Vagina (tissue), 2 donors: ENCODE measurements at places on chromosomes 16 and 17.

- DNase-seq = no peak
Measured at GRCh38 chr17:79618383-79619067, 7.7 kb upstream of the RBFOX3 start.

DNA sequence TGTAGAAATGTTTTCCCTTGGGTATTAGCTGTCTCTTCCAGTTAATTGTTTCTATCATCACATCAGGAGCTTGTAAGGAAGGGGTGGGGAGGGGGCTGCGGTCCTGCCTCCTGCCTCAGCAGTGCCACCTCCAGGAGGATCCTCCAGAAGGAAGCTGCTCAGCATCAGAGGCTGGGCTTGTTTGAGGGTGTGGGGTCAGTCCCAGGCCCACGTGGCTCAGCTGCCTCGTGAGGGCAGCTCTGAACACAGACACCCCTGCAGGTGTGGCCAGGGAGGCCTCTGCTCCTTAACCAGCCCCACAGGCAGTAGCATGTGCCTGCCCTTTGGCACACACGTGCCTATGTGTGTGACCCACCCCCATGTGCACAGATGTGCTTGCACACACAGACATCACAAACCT is 46.3 kb downstream of the MRM1 start:
- DNase-seq = no peak

DNA sequence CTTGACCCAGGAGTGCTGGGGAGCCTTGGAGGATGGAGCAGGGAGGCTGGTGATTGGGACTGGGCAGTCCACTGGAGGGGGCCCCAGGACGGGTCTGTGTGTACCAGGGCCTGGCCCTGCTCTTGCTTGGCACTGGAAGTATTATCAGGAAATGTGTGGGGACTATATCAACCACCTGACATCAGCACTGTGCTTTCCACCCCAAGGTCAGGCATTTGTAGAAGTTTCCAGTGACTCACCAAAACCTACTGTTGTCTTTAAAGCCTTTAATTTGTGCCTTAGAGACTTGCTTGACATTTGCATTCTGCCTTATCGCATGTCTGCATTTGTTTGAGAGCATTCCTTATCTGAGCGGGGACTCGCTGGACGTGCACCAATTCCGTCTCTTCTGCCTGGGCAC is 323.1 kb downstream of the FOXL1 start:
- no peak for DNase-seq

GRCh38 chr17:62094175-62094574 is 29.1 kb upstream of the MED13 start:
- no peak for DNase-seq

DNA sequence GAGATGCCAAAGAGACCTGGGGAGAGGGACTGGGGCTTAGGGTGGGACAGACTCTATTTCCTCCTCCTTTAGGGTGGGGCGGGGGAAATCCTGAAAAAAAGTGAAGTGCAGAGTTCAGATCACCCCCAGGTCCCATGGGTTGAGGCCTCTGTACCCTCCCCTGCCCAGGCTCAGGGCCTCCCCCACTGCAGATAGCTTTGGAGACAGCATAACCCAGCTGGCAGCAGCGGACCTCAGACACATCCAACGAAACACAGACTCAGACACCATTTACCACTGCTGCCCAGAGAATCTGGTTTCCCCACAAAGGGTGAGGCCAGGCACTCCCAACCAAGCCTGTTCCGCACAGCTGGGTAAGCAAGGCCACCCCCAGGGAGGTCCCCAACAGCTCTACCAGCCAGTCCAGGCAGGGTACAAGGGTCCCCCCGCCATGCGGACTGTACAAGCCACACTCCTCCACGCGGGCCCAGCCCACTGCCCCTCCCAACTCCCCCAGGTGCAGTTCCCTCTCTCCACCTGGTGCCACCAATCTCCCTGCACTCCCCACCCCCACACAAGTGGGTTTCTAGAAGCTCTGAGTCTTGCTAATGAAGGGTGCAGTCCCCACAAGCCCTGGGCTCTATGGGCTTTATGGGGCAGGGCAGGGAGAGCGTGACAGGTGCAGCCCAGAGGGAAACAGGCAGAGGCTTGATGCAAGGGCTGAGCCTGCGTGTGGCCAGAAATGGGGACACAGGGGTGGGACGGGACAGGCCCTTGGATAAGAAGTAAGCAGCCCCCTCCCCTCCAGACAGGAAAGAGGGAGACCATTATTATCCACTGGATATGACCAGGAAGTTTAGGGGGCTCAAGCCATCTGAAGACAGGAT is 8.9 kb downstream of the RHBDF2 start:
- no peak for DNase-seq

DNA sequence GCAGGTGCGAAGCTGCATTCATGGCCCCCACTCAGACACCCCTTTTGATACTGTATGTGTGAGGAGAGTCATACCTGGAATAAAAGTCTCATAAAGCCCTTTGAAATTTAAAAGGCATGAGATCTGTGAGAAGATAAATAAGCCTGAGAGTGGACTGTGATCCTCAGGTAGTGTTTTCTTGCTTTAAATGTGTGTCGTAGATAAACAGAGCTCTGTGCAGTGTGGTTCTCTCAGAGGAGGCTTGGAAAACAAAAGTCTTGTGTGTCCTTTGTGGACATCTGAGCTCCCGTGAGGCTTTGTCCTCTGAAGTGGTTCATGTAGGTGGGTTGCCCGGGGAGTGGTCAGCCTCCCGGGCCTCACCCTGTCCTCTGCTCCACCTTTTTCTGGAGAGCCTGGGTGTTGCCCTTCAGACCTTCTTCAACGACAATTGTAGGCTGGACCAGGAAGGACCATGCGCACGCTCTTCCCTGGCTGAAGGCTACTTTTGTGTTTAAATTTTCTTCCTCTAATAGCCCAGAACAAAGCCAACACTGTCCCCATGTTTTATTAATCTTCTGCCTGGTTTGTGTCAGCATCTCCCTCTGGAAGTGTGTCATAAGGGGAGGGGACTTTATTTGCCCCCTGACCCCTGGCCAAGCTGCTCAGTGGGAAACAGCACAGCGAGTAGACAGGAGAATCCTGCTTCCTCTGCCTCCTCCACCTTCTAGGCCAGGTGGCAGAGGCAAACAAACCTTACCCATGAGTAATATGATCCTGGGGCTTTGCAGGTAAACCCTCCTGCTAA is 151.2 kb downstream of the MSI2 start:
- DNase-seq = no peak

DNA sequence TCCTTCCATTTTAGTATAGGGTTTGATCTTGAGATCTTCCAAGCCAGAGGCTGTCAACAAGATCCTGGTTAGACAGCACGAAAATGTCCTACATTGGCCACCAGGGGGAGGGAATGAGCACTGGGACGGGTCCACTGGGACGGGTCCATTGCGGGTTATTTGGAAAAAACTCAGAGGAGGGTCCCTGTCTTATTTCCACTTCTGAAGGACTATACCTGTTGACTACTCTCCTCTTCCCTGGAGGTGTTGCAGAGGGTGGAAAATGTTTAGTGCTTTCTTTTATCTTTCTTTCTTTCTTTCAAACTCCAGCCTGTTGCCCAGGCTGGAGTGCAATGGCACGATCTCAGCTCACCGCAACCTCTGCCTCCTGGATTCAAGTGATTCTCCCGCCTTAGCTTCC is 2.5 kb downstream of the TTLL6 start:
- DNase-seq = no peak

GRCh38 chr17:61362396-61362795 is 37.2 kb upstream of the TBX2 start:
- DNase-seq = no peak

GRCh38 chr17:65022137-65022536 is 34.4 kb downstream of the GNA13 start:
- no peak for DNase-seq

DNA sequence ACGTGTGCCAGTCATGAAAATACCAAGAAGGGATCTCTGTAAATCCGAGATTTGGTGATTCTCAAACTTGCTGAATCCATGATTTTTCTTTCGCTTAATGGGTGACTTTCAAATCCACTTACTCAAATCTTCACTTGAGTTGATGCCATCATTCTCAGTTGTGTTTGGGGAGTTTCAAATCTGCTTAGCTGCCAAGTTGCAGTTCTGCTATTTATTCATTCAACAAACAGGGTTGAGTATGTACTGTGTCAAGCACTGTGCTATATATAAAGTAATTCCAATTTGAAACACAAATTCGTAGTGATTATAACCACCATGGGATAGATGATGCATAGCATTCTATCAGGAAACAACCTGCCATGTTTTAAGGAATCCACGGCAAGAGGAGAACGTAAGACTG is 394.3 kb downstream of the CDH13 start:
- no peak for DNase-seq

- DNase-seq = peak; percentile 70
Measured at GRCh38 chr16:31874366-31875111, 932 bp downstream of the ZNF267 start.

DNA sequence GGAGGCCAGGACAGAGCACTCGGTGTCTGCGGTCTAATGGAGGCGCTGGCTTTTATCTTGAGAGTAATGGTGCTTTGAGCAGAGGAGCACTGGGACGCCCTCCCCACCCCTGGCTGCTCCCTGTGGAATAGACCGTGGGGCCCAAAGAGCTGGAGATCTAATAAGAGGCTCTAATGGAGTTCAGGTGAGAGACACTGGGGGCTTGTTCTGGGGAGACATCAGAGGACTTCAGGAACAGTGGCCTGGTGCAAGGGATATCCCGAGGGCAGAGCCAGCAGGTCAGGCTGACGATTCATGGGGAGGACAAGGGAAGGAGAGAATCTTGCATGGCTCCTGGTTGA is 9.5 kb upstream of the KRT19 start:
- DNase-seq = no peak

GRCh38 chr17:6100891-6101500 is 30.8 kb downstream of the WSCD1 start:
- no peak for DNase-seq

DNA sequence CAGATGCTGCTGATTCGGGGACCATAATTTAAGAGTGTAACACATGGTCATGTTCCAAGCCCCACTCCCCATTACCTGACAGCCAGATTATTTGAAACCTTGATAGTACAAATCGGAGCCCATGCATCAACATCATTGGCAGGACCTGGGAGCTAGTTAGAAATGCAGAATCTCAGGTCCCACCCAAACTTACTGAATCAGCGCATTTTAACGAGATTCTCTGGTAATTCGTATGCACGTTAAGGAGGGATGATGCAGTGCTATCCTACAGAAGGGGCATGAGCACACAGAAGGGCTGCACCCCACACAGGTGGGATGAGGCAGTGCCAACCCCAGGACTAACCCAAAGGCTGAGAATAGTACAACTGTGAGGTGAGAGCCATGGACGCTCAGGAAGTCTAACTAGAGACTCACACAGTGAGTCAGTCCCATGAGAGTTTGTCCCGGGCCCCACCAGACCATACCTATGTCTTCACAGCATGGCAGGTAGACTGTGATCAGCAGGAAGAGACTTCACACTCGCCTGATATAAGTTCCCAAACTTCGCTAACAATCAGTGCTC is 64.9 kb downstream of the ZNF18 start:
- no peak for DNase-seq

DNA sequence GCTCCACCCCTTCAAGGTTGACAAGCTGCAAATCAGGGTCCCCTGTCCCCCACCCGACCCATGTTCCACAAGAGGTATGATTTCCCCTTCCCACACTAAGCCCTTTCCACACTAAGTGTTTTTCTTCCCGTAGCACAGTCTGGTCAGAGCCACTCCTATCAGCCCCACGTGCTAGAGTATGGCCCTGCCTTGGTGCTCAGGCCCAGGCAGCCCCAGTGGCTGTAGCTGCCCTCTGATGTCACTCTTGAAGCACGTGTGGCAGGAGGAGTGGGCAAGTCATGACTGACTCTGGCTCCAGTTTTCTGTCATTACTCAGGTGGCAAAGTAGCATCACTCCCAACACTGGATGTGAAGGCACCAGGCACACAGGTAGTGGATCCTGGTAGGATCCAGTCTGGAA is 35.4 kb upstream of the ERN1 start:
- no peak for DNase-seq

DNA sequence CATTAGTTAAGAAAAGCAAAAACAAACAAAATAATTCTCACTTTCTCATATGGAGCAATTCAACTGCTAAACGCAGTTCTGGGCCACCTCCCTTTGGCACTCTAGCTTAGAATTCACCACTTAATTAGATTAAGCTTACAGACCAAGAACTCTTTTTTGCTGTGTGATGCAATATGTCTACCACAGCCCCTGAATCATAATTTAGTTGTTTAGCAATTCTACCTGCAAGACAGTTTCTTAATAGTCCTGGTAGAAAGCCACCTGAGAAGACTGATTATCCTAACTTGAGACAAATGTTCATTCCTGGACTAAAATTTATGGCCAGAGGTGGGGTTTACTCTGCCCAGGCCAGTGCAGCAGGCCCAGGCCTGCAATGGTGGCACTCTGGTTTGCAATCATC is 205.9 kb downstream of the HS3ST3A1 start:
- no peak for DNase-seq

DNA sequence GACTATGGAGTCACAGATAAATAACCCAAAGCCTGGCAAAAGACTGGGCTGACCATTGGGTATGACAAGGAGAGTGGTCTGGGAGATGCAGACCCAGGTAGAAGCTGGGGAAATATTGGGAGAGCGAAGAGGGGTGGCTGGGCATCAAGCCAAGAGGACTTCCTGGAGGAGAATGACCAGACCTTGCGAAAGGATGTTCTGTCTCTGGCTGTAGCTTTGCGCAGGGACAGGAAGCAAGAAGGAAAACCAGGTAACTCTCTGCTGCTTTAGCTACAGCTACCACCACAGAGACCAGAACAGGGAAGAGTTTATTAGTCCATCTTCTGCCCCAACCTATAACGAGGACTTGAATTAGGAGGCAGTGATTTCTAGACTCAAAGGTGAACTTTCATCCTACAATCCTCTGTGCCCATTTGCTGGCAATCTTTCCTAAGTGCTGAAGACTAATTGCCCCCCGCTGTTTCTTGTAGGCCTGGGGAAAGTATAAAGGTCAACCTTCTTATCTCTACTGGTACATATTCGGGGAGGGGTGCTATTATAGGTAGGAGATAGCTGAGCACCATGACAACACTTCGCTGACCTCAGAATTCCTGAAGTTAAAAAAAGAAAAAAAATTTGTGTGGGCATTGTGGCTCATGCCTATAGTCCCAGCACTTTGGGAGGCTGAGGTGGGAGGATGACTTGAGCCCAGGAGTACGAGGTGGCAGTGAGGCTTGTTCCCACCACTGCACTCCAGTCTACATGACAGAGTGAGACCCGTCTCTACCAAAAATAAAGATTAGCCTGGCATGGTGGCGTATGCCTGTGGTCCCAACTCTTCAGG is 19.1 kb upstream of the KIFC3 start:
- no peak for DNase-seq

GRCh38 chr17:336110-337021 is 16.2 kb downstream of the RPH3AL start:
- DNase-seq = no peak

- no peak for DNase-seq
Measured at GRCh38 chr17:2195729-2196128, 107.9 kb downstream of the SMG6 start.
